Adrenal gland (tissue), 19 donors: ENCODE measurements at places on chromosomes 16 and 17. TPM values are rescaled to one million over a fixed set of nuclear protein-coding genes. Genes with fewer than 3 reads are reported as not detected.

DNA sequence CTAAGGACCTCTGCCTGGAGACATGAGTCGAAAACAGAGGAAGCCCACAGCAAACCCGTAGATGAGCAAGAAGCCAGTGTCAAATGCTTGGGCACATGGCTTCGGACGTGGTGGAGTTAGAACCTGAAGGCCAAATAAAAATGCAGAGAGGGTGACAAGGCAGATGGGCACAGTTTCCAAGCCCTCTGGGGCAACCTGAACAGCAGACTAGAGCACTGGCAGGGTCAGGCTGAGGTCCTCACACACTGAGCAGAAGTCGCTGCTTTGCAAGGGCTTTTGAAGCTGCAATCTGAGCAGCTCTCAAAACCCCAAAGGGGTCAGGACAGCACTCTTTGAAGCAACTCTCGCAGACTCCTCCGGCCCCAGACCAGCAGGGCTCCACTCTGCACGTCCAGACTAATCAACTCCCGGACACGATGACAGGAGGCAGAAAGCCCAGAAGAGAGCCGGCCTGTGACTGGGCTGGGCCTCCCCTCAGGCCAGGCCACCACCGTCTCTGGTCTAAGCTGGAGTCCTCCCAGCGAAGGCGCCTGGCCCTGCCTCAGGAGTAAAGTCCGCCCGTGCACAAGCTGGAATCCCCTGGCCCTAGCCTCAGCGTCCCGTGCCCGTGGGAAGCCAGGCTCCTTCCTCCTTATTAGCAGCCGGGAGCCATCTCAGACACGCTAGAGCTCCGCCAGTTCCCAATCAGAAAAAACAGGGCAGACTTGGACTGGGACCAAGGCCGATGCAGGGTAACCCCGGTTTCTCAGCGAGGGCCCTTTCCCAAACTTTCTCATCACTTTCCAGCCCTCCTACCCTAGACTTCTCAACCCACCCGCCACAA, 924 bp downstream of the SMARCD2 start:
- H3K27me3 ChIP-seq = no peaks in the 10 kb centered on the region
- peak overlapping the region; percentile 40 for H3K4me3 ChIP-seq
- H3K27ac ChIP-seq = peak overlapping the region; percentile 90
- peaks cover 54% of the 10 kb centered on the region for H3K4me1 ChIP-seq

- DNase-seq = no peak
- H3K4me1 ChIP-seq = peaks cover 4% of the 10 kb centered on the region
- H3K36me3 ChIP-seq = no peaks in the 10 kb centered on the region
- H3K27me3 ChIP-seq = no peaks in the 10 kb centered on the region
- no peak overlapping the region for H3K27ac ChIP-seq
Measured at GRCh38 chr16:53844804-53845203, 140.8 kb downstream of the FTO start.

GRCh38 chr16:74718140-74718539, 17.5 kb upstream of the MLKL start:
- DNase-seq = no peak
- H3K4me3 ChIP-seq = no peak overlapping the region
- H3K27ac ChIP-seq = no peak overlapping the region
- no peaks in the 10 kb centered on the region for H3K27me3 ChIP-seq
- H3K4me1 ChIP-seq = no peaks in the 10 kb centered on the region
- H3K36me3 ChIP-seq = no peaks in the 10 kb centered on the region

DNA sequence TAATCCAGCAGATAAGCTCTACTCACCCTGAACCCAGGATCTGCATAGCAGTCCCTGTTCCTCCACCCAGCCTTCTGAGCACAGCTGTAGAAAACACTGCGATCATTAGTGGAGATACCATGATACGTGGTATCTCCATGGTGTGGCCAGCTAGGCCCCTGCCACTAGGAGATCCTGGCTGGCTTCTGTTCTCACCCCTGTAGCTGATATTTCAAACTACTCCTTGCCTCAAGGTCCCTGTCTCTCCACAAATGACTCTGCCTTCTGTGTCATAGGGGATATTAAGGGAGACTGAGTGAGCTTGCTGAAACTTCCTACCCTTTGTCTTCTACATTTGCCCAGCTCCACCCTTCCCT, 44.3 kb downstream of the ERN1 start:
- H3K36me3 ChIP-seq = no peaks in the 10 kb centered on the region
- H3K4me3 ChIP-seq = no peak overlapping the region

- no peaks in the 10 kb centered on the region for H3K27me3 ChIP-seq
- no peaks in the 10 kb centered on the region for H3K4me1 ChIP-seq
- DNase-seq = no peak
- no peak overlapping the region for H3K4me3 ChIP-seq
Measured at GRCh38 chr16:69371564-69371963, 14.2 kb downstream of the TERF2 start.

DNA sequence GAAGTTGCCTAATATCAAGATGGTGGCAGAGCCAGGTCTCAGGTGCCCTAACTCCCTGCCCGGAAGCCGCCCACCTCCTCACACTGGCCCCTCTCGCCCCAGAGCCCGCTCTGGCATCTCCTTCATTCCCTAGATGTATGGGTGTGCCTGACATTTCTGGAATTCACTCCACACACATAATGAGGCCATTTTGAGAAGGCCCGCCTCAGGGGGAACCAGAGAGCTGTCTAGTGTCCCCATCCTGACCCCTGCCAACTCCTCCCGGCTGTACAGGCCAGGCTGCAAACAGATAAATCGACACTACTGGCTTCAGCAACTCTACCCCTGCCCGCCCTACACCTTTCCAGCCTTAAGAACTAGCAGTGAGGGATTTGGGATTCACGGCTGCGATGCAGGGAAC, 7.7 kb downstream of the WNT3 start:
- H3K4me3 ChIP-seq = no peak overlapping the region
- no peak for DNase-seq
- no peaks in the 10 kb centered on the region for H3K4me1 ChIP-seq
- no peaks in the 10 kb centered on the region for H3K27me3 ChIP-seq

DNA sequence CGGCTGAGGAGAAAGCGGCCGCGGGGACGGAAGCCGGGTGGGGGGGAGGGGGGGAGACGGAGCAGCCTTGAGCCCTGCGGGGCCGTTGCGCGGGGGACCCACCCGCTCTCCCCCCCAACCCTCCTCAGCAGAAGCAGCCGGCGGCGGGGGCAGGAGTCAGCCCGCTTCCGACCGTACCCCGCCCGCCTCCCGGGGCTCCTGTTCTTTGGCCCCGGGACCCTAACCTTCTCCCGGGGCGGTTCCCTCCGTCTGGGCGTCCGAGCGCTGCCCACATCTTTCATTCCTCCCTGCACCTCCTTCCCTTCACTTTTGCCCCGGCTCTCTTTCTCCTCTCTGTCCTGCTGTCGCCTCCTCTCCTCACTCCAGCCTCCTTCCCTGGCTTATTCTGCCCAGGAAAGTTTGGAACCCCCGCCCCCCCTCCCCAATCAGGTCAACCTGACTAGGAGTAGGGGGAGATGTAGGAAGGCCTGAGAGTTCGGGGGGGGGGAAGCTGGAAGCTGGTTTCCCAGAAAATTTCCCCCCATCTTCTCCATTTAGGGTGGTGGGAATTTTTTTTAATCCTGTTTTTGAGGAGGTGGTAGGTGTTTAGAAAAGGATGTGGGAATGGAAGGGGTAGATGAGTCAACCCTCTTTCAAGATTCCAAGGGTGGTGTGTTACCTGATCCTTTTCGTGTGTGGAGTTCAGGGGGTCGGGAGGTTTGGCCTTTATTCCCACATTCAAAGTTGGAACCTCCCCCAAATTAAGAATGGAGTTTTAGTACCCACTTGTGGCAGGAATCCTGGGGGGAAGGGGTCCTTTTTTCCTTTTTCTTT, 427 bp upstream of the NLK start:
- peak overlapping the region; percentile 68 for H3K4me3 ChIP-seq
- DNase-seq = no peak
- H3K4me1 ChIP-seq = peaks cover 12% of the 10 kb centered on the region
- H3K27me3 ChIP-seq = no peaks in the 10 kb centered on the region
- H3K27ac ChIP-seq = peak overlapping the region; percentile 78

GRCh38 chr17:27577121-27577761, 53.7 kb upstream of the LGALS9 start:
- no peaks in the 10 kb centered on the region for H3K36me3 ChIP-seq
- H3K4me1 ChIP-seq = peaks cover 31% of the 10 kb centered on the region
- H3K27ac ChIP-seq = peak overlapping the region; percentile 91

GRCh38 chr17:57906910-57907309, 48.3 kb downstream of the CUEDC1 start:
- H3K4me1 ChIP-seq = peaks cover 32% of the 10 kb centered on the region
- H3K36me3 ChIP-seq = no peaks in the 10 kb centered on the region
- DNase-seq = no peak
- H3K4me3 ChIP-seq = no peak overlapping the region

DNA sequence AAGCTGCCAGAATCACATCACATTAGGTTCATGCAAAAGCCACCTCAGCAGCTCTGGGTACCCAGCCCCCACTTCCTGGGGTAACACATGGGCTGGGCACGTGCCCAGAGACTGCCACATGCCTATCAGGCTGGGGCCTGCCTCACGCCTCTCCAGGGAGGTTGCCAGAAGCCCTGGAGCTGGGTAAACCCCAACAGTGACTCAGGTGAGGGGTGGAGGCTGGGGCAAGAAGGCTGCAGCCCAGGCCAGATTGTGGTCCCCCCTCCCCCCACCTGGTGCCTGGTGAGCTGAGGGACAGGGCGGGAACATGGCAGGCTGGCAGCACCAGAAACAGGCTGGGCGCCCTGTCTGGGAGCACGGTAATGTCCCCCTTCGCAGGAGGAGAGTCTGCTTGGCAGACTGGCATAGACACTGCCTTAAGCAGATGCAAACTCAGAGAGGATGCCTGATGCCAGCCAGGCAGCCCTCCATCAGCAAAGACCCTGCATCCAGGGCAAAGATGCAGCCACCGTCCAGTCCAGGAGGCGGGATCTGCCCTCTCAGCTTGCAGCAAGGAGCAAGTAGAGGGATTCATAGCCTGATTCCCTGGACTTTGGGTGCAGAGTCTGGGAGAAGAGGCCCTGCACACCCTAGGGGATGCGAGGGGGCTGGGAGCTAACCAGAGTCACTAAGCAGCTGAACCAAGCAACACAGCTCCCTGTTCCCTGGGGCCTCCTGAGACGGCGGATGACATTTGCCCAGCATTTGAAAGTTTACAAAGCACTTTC, 28.8 kb downstream of the NGFR start:
- no peak overlapping the region for H3K4me3 ChIP-seq
- no peaks in the 10 kb centered on the region for H3K4me1 ChIP-seq
- H3K27me3 ChIP-seq = no peaks in the 10 kb centered on the region
- H3K36me3 ChIP-seq = no peaks in the 10 kb centered on the region
- peak; percentile 19 for DNase-seq
- no peak overlapping the region for H3K27ac ChIP-seq

DNA sequence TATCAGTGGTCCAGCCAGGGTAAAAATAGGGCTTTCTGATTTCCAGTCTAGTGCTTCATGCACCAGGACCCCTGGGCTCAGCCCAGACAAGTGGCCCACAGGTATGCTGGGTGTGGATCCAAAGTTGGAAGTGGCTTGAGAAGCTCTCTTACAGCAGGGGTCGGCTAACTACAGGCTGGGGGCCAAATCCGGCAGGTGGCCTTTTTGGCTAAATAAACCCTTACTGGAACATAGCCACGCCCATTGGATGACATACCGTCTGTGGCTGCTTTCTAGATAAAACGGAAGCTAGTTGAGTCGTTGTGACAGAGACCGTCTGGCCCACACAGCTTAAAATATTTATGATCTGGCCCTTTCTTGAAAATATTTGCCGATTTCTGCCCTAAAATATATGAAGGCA, 119.0 kb upstream of the CDC42EP4 start:
- H3K36me3 ChIP-seq = no peaks in the 10 kb centered on the region
- H3K27me3 ChIP-seq = no peaks in the 10 kb centered on the region
- no peak overlapping the region for H3K27ac ChIP-seq
- no peaks in the 10 kb centered on the region for H3K4me1 ChIP-seq

DNA sequence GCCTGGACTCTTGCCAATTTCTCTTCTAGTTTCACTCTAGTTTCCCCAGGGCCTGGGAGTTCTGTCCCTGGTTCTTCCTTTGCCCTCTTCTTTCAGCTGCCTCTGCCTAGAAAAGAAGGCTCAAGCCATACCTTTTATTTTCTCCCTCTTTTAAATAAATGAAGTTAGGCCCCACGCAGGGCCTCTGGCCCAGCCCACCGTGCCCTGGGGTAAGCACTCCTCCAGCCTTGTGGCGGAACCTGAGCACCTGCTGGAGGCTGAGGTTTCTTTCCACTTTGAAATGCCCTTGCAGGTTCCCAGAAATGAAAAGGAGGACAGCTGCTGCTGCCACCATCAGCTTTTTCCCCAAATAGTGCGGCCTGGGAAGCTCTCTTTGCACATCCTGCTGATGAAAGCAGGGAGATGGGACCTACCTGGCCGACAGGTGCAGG, 139.4 kb downstream of the CCDC182 start:
- H3K27me3 ChIP-seq = no peaks in the 10 kb centered on the region
- H3K27ac ChIP-seq = peak overlapping the region; percentile 59
- DNase-seq = no peak
- no peak overlapping the region for H3K4me3 ChIP-seq
- peaks cover 61% of the 10 kb centered on the region for H3K4me1 ChIP-seq

DNA sequence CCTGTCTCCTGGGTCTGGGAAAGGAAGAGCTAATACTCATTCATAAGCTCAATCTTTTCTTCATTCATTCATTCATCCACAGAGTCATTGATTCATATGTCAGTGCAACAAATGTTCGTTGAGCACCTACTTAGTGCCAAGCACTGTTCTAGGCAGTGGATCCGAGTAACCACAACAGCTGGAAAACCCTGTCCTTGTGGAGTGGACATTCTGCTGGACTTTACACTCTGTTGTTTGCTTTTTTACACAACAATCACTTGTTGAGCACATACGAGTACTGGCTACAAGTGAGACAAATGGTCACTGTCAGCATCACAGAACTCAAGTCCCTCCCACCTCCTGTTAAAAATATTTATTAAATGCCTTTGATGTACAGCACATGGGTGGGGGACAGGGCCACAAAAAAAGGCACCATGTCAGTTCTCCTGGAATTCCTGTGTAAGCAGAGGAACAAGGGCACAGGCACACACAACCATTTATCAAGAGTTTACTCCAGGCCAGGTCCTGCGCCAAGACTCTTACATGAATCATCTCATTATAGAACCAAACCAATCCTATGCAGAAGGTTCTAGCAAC, 46.9 kb downstream of the TEKT5 start:
- H3K36me3 ChIP-seq = no peaks in the 10 kb centered on the region
- DNase-seq = no peak
- H3K4me1 ChIP-seq = no peaks in the 10 kb centered on the region
- no peak overlapping the region for H3K27ac ChIP-seq

DNA sequence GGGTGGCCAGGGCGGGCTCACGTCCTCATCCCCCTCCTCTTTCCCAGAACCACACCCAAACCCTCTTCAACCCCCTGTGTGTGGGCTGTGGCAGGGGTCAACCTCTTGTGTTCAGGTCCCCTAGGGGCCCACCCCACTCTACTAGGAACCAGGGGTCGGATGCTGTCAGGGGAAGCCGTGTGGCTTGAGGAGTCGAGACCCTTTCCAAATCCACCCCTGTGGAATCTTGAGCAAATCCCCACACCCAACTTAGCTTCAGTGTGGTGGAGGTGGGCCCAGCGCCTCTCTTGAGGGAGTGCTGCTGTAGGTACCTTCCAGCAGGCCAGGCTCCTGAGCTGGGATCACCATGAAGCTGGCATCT, 121.5 kb downstream of the MRM1 start:
- H3K27me3 ChIP-seq = no peaks in the 10 kb centered on the region
- H3K4me1 ChIP-seq = peaks cover 12% of the 10 kb centered on the region
- H3K36me3 ChIP-seq = no peaks in the 10 kb centered on the region
- no peak overlapping the region for H3K4me3 ChIP-seq

MILR1 gene
- 17.9 TPM for total RNA-seq

CTRL gene
- not detected for total RNA-seq

RUNDC3A gene
- total RNA-seq = 1.6 TPM

MYH13 gene
- not detected for total RNA-seq

SARM1 gene
- 40.0 TPM for total RNA-seq

FAM83G gene
- 4.7 TPM for total RNA-seq

MYH2 gene
- 7.4 TPM for total RNA-seq

KRTAP9-4 gene
- not detected for total RNA-seq

ABCC12 gene
- total RNA-seq = not detected

PRDM7 gene
- not detected for total RNA-seq

FNDC8 gene
- not detected for total RNA-seq
